ENCODE measurements at places on chromosomes 1 and 21.

- DNase-seq = no peak
Observed at GRCh38 chr1:3577711-3578432, 33.4 kb downstream of the MEGF6 start.

- DNase-seq = no peak
Observed at GRCh38 chr1:181459067-181459466, 24.2 kb upstream of the CACNA1E start.

DNA sequence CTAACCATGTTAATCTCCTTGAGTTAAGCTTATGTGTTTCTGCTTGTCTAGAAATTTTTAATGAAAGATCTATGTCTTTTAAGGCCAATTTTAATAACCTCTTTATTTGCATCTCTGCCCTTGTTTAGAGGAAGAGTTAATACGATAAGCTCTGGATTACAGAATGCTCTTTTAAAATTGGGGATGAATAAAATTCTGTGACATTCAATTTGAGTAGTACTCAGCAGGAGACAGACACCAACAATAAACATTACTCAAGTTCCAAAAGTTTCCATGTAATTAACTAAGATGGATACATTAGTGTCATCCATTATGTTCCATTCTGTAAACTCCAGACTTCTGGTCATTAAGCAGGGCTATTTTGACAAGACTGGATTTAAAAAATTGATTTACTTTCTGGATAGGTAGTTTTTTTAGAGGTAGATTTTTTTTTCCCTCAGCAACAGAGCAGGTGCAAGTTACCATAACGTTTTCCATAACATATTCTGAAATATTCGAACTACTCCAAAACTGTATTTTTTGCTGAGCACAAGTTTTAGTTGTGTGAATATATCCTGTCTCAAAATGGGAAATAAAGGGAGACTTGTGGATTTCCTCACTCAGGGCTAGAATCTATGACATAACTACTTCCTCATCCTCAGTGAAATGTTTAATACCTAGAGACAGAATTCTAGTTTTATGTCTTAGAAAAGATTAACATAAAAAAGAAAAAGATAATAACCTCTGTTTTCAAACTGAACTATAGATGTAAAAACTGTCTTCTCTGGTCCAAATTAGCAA, 221.7 kb downstream of the NEGR1 start:
- no peak for DNase-seq

- DNase-seq = no peak
Observed at GRCh38 chr1:175384546-175384945, 192.0 kb upstream of the KIAA0040 start.

DNA sequence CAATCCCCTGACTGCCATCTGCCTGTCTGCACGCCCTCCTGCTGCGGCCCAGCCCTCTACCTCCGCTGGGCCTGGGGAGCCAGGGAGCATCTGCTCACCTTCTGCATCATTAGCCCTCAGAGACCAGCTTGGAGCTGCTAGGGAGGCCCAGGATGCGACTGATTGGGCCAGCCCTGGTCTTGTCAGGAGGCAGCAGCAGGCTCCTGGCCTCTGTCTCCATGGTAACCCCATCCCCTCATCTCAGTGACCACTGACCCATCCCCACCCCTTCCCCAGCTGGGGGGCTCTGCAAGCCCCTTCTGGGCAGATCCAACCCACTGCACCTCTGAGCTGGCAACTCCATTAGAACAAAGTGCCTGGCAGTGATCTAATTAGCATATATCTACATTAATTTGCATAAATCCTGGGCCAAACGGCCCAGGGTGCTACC, 37.7 kb downstream of the NKAIN1 start:
- no peak for DNase-seq

Measured in kidney capillary endothelial cell (primary cell).